ENCODE measurements at places on chromosomes 11 and 22.

GRCh38 chr11:21321072-21321471 is 651.7 kb downstream of the NELL1 start:
- DNase-seq: no peak

DNA sequence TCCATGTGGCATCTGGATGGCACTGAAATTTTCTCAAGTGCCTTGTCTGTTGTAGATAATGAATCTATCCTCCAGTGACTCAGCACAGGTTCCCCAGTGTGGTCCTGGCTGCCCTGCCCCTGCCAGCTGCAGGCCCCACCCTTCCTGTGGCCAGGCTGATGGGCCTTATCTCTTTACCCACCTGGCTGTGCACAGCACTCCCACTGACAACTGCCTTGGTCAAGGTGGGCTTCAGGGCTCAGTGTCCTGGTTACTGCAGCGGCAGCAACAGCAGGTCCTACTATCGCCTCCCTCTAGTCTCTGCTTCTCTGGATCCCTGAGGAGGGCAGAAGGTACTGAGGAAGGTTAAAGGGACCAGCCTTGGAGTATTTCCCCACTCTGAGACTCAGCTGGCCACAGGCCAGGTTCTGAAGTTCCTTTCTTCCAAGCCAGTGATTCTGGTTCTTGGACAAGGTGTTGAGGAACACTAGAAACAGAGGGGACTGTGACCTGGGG is 3.1 kb downstream of the HMBS start:
- peak; percentile 22 for DNase-seq

DNA sequence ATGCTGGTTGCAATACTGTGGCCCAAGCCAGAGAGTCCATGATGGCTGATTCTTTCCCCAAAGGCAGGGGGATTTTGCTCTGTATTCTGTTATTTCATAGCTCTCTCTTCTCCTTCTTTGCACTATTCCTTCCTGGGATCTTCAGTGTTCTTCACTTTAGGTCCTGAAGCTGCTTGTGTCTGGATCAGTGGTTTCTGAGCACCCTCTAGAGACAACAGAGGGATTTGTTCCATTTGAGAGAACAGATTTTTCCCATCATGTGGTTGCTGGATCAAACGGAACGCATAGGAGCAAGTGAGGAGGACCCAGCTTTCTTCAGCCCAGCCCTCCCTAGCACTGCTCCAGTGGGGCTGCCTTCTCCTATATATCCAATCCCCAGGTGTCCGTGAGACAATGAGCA is 68.7 kb upstream of the SYN3 start:
- peak; percentile 41 for DNase-seq

GRCh38 chr11:75498556-75499255 is 27.0 kb downstream of the GDPD5 start:
- no peak for DNase-seq

- no peak for DNase-seq
These were observed 23.1 kb downstream of the TTC17 start for GRCh38 chr11:43381802-43382201.

GRCh38 chr22:23803001-23803819 is 16.4 kb downstream of the SMARCB1 start:
- DNase-seq: no peak

GRCh38 chr22:49091917-49092545 is 735.6 kb downstream of the BRD1 start:
- no peak for DNase-seq

DNA sequence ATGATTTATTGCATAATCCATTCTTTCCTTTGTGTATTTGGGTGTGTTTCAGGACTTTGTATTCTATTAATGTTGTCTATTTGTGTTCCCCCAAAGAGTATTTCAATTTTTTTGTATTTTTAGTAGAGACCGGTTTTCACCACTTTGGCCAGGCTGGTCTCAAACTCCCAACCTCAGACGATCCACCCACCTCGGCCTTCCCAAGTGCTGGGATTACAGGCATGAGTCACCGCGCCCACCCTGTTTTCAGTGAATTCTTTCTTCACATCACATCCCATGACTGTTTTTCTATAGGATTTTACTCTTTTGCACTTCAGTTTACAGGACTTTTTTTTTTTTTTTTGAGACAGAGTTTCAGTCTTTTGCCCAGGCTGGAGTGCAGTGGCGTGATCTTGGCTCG is 46.3 kb downstream of the RBX1 start:
- DNase-seq: no peak

GRCh38 chr11:67371911-67372320 is 1.5 kb downstream of the CLCF1 start:
- no peak for DNase-seq

GRCh38 chr11:126039485-126040271 is 23.0 kb downstream of the CDON start:
- peak; percentile 3 for DNase-seq

Measured in kidney tubule cell (primary cell).